Activated naive CD8-positive, alpha-beta T cell treated with anti-CD3 and anti-CD28 coated beads, Interleukin-2, amount 50 U/mL, for 24 hours (primary cell): ENCODE measurements at places on chromosomes 13 and 19.

DNA sequence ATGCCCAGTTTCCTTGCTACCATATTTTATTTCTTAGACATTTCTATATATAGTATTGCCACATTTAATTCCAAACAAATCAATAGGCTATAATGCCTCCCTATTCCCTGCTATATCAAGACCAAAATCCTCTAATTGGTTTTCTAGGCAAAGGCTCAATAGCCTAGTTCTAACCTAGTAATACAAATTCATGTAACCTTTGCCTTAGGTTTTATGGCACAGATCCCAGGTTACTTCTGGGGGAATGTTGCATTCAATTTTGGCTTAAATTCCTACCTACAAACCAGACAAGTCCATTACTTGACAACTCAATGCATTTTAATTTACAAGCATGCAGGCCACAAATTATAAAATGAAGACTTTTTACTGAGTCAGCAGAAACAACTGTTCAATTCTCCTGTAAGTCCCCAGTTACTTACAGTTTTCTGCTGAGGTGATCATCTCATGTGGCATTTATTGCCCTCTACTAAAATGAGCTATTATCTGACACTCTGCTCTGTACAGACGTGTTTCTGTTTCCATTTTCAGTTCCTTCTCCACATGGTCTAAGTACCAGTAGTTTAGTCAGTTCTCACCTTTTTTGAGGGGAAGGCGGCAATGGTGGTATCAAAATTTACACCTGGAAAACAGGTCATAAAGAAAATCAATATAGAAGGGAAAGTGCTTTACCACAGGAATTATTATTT, 11.7 kb downstream of the KCNRG start:
- no peak overlapping the region for H3K27ac ChIP-seq
- no peaks in the 10 kb centered on the region for H3K27me3 ChIP-seq
- H3K4me1 ChIP-seq: peaks cover 2% of the 10 kb centered on the region

- no peak overlapping the region for H3K4me3 ChIP-seq
- no peak for DNase-seq
- H3K36me3 ChIP-seq: no peaks in the 10 kb centered on the region
- peaks cover 20% of the 10 kb centered on the region for H3K4me1 ChIP-seq
- no peaks in the 10 kb centered on the region for H3K27me3 ChIP-seq
- H3K27ac ChIP-seq: no peak overlapping the region
Observed at GRCh38 chr13:82687884-82688283, 1194.4 kb downstream of the SLITRK1 start.

DNA sequence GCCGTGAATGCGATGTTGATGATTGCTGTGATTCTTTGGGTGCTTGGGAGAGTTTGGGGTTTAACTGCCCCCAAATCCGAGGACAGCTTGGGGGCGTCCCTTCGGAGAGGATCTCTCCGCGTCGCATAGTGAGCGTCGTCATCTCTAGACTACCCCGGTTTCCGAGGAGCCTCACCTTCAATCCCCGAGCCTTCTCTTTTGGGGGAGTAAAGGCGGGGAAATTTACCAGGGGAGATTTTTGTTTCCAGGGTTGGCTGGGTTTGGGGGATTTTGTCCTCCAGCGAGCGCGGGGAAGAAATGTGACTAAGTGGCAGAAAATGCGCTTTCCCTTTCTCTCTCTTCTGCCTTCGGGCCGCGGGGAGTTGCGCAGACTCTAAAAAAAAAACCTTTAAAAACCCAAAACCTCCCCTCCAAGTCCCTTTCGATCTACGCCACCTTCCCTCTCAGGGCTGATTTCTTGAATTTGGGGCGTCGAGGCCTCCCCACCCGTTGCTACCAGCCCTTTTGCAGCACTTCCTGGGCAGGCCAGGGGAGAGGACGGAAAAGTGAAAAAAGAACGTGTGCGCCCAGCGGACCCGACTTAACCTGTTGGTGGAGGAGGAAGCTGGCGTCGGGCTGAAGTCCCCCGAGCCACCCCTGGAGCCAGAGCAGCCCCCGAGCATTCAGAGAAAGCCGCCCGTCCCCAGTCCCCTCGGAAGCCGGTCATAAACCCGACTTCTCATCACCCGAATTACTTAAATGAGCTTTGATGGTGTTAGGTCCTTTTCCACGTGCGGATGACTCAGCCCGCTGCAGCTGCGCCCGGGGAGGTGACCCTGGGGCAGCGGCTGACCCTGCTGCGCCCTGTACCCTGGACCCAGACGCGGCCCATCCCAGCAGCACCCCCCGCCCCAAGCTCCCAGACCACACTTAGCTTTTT, 17.7 kb downstream of the NFIX start:
- peaks cover 1% of the 10 kb centered on the region for H3K36me3 ChIP-seq
- peaks cover 29% of the 10 kb centered on the region for H3K4me1 ChIP-seq
- peak overlapping the region; percentile 80 for H3K4me3 ChIP-seq
- DNase-seq: peak; percentile 54

- peaks cover 2% of the 10 kb centered on the region for H3K4me1 ChIP-seq
- H3K27me3 ChIP-seq: no peaks in the 10 kb centered on the region
- no peak overlapping the region for H3K27ac ChIP-seq
- H3K36me3 ChIP-seq: no peaks in the 10 kb centered on the region
Observed at GRCh38 chr13:25965596-25965995, 86.2 kb downstream of the SHISA2 start.

GRCh38 chr13:77928909-77929308, 10.3 kb upstream of the EDNRB start:
- peaks cover 20% of the 10 kb centered on the region for H3K27me3 ChIP-seq
- no peak for DNase-seq
- H3K27ac ChIP-seq: no peak overlapping the region

DNA sequence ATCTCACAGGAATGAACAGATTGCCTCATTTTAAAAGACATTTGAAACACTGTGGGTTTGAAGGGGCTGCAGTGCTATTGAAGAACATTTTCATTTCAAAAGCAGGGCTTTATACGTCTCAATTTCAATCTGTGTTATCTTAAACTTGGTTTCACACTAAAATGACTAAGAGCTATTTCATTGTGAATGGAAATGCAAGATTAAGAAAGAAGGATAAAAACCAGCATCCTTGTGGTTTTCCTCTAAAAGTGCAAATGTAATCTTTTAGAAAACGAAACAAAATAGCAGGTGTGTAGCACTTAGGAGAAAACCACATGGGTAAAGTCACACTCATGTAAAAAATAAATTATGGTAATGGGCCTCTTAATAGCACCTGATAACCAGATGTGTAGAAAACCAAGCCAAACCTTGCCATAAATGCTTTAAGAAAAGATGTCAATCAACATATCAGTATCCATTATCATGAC, 397.7 kb downstream of the GPC6 start:
- no peak for DNase-seq
- H3K4me1 ChIP-seq: no peaks in the 10 kb centered on the region
- H3K27ac ChIP-seq: no peak overlapping the region
- H3K36me3 ChIP-seq: no peaks in the 10 kb centered on the region
- no peak overlapping the region for H3K4me3 ChIP-seq

GRCh38 chr13:31725841-31726240, 13.5 kb upstream of the RXFP2 start:
- DNase-seq: no peak
- H3K4me3 ChIP-seq: no peak overlapping the region
- H3K36me3 ChIP-seq: no peaks in the 10 kb centered on the region
- H3K27me3 ChIP-seq: peaks cover 6% of the 10 kb centered on the region
- no peak overlapping the region for H3K27ac ChIP-seq
